ENCODE measurements at places on chromosomes 5 and 9.

DNA sequence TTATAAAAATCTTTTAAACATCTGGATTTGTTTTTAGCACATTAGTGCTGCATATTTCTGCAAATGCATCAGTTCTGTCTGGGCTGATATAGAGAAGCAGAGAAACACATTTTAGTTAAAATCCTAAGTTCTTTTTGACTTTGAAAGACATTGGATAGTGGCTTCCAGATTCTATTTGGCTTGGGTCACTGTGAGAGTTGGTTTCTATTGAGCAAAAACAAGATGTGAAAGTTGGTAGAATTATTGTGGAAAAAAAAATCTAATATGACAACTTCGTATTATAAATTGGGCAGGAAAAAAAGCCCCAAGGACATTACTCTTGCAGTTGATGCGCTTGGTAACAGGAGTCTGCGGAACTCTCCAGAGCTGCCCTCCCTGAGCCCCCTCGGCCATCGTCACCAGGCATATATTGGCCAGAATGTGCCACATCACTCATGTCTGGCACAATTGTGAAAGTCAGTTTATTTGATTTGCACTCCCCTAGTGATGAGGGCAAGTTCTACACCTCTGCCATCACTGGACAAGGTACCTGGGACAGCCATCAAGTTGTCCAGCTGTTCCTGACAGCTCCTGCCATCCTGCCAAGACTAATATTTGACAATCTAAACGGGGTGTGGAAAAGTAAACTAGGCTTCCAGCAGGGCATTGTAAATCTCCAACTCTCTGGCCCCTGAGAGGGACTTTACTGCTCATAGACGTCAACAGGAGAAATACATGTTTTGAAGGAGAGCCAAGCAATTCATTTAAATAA, 334.5 kb downstream of the TENT4A start:
- no peak for DNase-seq

DNA sequence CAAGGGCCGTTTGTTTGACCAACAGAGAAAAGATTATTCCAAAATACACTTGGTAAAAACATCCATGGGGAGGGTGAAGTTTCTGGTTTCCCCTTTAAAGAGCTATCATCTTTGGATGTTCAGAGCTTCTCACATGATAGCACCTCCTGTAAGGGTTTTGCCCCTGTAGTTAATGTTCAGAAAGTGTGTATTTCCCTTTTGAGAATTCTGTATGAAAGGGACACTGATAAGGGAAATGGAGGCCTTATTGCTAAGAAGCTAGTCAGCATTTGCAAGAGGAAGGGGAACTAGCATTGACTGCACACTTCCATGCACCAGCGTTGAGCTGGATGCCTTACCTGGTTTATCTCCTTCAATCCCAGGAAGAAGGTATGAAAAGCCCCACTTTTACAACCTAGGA, 31.5 kb upstream of the C5orf58 start:
- no peak for DNase-seq

DNA sequence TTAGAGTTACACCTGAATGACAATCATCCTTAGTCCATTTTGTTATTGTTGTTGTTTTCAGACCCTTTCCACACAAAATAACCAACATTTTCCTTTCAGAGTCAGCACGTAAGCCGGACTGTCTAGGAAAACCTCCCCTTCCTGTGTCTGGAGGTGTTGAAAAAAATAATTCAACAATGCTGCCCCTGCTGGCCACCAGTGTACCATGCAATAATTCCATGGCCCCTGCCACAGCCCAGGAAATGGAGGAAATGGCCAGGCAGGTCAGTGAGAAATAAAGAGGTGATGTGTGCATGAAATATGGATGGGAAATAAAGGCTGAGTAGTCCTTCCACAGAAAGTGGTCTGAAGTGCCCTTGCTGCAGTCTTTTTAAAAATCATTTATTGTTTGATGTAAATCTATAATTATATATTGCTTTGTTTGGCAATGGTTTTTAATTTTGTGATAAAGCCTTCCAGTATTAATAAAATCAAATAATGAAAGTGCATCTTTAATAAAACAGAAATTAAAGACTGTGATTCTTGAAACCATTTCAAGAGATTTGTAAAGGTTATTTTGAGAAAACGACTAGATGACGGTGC, 152.8 kb upstream of the PAPPA start:
- peak; percentile 7 for DNase-seq

DNA sequence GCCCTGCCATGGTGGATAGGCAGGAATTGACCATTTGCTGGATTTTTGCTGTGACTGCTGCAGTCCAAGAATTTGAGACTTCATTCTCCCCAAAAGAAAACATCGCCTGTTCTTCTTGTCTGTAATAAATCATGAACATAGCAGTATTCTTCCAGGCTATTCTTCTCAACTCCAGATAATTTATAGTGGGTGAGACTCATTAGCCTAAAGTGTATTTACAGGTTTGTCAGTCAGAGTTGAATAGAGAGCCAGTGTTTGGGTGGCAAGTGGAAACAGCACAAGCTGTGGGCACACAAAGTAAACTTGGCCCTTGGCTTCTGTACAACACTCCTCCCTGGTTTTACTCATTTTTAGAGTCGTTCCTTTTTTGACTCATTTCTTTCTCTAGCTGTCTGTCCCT, 128.2 kb upstream of the VCAN start:
- DNase-seq: no peak

GRCh38 chr5:131677115-131677514, 42.1 kb upstream of the RAPGEF6 start:
- peak; percentile 27 for DNase-seq

- DNase-seq: no peak
Measured at GRCh38 chr9:35026671-35027070, 37.1 kb downstream of the DNAJB5 start.

GRCh38 chr9:93319301-93319991, 132.0 kb upstream of the FAM120A start:
- DNase-seq: no peak

GRCh38 chr9:36781533-36781932, 208.8 kb downstream of the MELK start:
- DNase-seq: no peak

DNA sequence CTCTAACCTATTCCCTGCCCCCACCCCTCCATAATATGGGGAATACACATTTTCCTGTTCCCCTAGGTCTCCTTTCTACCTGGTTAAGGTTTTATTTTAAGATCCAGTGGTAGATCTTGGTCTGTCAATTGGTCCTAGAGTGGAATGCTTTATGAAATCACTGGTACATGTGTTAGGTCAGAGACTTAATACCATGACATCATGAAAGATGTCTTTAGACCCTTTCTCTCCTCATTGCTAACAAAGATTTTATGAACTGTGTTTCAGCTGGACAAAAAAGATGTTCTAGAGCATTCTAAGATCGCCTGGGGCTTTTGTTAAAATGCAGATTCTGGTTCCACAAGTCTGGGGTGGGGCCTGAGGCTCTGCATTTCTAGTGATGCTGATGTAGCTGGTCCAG, 9.1 kb downstream of the GSN start:
- no peak for DNase-seq

- DNase-seq: no peak
Measured at GRCh38 chr9:2964470-2964869, 120.6 kb upstream of the PUM3 start.

DNA sequence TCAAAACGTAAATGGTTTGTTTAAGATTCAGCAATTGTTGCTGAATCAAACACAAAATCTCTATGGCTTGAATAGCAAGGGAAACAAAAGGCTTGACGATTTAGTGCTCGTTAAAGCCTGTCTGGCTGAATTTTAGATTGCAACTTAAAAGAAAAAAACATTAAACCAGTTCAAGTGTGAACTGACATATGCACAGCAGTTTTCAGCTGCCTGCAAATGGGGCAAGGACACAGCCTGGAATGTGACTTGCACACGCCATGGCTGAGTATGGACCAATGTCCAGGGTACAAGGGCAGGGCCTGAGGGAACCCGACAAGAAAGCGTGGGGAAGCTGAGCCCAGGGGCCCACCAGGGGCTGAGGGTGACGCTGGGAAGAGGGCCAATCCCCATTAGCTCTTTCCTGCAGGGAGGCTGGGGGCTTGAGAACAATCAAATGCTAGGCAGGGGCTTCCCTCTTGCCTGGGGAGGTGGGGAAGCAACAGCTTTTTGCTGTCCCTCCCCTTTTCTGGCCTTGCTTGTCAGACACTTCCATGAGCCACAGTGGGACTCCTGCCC, 89.6 kb upstream of the LRRTM2 start:
- DNase-seq: no peak
